NCI-H2107 (cell line): ENCODE measurements at places on chromosomes 3 and 15.

DNA sequence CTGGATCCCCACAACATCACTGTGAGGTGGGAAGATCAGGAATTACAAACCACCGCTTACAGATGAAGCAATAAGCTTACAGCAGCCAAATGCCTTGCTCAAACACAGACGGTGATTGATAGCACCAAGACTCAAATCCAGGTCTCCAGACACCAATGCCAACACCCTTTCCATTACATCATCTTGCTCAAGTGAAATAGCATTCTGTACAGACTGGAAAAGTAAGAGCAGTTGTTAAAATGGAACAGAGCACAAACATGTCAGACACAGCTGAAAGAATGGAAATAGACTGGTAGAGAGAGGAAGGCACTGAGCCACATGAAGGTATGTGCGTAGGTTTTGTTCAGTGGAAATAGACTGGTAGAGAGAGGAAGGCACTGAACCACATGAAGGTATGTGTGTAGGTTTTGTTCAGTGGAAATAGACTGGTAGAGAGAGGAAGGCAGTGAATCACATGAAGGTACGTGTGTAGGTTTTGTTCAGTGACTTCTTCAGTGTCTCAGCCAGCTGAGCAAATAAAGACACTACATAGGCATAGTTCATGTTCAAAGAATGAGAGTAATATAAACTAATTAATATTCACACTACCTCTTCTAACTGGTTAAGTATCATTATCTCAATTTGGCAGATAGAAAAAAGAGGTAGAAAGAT, 15.6 kb downstream of the CLDN1 start:
- no peak for DNase-seq

GRCh38 chr3:40847551-40847992, 322.8 kb downstream of the ZNF621 start:
- DNase-seq, result no peak

GRCh38 chr15:81480645-81481053, 106.6 kb upstream of the TMC3 start:
- peak; percentile 28 for DNase-seq

- no peak for DNase-seq
These were observed 71.8 kb upstream of the HACD2 start for GRCh38 chr3:123656691-123657090.

DNA sequence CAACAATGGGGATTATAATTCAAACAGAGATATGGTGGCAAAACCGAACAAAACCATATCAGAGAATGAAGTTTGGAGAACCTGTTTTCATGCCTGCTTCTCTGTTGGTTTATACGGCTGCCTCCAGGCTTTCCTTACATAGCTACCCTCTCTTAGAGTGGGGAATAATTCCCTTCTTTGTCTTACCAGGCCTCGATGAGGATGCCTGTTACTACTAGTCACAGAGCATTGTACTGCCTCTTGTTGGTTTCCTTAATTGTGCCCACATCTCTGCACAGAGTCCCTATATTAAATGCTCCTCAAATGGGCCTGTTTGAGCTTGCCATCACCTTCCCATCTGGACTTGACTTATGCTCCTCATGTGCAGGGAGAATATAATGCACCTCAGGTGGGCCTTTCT, 92.9 kb downstream of the NCEH1 start:
- DNase-seq, result no peak

GRCh38 chr3:39809181-39809994, at the start of gene MYRIP:
MYRIP (plus strand) TSS chr3:39809609; CDS start chr3:39900817, 91,208 bp downstream.
- no peak for DNase-seq

- no peak for DNase-seq
These were observed 138.6 kb upstream of the TSC22D2 start for GRCh38 chr3:150269526-150269925.

GRCh38 chr15:80703081-80703480, 8.0 kb downstream of the ABHD17C start:
- no peak for DNase-seq

DNA sequence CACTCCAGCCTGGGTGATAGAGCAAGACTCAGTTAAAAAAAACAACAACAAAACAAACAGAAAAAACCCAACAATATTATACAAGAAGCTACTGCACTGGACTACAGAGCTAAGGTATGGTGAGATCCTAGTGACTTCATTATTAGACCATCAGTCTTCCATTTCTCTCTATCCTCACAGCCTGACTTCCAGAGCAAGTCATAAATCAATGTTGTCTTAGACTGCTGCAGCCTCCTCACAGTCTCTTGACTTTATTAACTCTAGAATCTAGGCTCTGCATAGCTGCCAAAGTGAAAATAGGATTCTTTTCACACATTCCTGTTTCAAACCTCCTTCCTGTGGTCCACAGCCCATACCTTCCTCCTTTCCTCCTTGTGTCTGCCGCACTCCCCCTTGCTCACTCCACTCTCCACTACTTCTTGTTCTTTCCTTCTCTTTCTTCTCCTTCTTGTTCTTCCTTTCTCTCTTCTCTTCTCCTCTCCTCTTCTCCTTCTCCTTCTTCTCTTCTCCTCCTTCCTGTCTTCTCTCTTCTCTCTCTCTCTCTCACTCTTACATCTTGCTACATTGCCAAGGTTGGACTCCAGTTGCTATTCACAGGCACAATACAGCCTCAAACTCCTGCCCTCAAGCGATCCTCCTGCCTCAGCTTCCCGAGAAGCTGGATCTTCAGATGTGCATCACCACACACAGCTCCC, 49.4 kb downstream of the CCR4 start:
- no peak for DNase-seq

DNA sequence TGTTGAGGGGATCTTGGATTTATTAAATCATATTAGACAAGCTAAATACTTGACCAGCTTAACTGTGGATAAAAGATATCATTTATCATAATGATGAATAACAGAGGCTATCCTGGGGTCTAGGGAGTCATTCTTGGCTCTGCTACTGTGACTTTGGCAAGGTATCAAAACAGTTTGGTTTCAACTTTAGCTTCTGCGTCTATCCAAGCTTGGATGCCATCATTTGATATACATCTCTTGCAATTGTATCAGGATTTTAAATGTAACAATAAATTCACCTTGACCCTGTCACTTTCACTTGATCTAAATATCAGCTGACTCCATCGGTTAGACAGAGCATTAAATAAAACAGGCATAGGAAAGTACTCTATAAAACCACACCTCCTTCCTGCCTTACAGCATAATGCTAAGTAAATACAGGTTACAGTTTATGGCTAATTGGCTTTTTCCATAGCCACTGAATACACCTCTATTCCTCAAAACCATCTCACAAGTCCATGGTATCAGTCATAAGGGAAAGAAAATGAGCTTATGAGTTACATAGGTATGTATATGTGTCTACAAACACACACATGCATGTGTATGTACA, 262.9 kb downstream of the CTNNB1 start:
- no peak for DNase-seq

DNA sequence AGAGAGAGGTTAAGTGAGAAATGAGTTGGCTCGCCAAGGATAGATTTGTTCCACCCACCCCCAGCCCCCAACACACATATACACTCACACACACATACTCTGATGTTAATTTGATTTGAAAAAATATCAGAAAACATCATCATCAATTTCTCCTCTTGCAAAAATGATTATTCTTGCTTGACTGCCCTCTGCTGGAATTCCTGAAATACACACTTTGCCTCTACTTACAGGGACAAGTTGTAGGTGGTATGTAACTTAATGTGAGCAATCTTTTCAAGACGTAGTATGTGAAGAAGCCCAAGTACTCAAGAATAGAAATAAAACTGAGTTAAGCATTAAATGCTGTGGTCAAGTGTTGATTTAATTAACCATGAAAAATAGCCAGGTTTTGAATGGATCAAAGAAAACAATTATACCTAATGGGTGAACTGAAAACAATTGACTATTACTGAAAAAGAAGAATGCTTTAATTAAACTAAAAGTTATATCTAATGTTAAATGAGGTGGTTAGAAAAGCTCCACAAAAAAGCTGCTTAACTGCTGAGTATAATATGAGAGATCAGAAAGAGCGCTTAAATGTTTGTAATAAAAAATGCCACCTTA, 46.6 kb upstream of the MDFIC2 start:
- no peak for DNase-seq

- no peak for DNase-seq
These were observed 781 bp downstream of the TRNT1 start for GRCh38 chr3:3127432-3128010.

DNA sequence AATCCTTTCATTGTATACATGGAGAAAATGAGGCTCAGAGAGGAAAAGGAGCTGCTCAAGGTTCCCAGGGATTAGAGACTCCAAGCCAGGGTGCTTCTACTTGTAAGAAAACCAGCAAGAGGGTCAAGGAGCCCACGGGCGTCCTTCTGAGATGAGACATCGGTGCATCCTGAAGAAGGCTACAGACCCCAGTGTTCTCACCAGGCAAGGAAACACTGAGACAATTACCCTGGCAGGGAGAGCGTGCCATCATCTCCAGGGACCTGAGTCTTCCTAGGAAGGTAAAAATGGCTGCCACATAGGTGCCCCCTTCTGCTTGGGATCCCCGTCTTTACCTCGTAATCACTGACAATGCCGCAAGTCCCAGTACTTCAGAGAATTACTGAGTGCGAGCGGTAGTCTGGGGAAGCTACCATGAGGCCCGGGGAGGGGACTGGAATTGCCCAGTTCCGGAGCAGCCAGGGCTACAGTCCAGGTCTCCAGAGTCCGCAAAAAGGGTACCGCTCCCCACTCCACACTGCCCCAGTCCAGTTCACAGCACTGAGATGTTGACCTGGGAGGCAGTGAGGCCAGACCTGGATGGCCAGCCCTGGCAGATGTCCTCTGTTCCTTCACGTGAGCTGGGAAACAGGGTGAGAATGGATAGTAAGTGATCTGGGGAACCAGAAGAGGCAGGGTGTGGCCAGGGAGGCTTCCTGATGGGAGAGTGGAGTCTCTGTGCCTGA, 164.7 kb upstream of the SMAD3 start:
- DNase-seq, result no peak

DNA sequence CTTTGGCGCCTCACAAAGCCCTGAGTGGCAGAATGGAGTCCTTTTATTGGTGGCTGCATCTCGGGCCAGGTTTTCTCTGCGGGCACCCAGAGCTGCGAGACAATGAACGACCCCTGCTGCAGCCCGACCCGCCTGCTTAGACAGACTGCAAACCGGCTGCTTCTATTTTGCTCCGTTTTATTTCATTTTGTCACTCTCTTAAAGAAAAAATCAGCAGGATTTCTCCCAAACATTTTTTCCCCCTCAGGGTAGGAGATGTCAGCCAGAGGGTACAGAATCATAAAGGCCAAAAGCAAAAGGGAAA, 64.8 kb downstream of the OXNAD1 start:
- no peak for DNase-seq

- no peak for DNase-seq
These were observed 188.0 kb upstream of the MRPL3 start for GRCh38 chr3:131690800-131691199.

DNA sequence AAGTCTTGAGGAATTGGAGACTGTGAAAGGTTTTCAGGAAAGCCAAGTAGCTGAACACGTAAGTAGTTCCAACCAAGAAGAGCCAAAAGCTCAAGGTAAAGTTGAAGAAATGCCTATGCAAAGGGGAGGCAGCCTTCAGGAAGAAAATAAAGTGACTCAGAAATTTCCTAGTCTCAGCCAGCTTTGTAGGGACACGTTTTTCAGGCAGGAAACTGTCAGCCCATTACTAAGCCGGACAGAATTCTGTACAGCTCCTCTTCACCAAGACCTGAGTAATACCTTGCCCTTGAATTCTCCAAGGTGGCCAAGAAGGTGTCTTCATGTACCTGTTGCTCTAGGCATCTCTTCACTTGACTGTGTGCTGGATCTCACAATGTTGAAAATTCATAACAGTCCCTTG, 48.6 kb downstream of the CDAN1 start:
- no peak for DNase-seq

DNA sequence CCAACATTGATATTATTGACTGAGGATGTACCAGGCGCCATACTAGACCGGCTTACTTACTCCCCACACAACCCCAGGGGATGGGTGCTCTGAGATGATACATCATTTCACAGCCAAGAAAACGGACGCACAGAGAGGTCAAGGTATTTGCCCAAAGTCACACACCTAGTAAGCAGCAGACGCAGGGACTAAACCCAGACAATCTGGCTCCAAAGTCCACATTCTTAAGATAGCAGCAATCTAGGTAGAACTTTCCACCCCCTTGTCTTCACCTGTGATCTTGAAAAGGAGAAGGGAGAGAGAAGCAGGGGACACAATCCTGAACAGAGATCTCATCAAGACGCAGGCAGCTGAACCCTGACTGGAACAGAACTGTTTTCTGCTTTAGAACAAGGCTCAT, 200.6 kb downstream of the XXYLT1 start:
- DNase-seq, result no peak

DNA sequence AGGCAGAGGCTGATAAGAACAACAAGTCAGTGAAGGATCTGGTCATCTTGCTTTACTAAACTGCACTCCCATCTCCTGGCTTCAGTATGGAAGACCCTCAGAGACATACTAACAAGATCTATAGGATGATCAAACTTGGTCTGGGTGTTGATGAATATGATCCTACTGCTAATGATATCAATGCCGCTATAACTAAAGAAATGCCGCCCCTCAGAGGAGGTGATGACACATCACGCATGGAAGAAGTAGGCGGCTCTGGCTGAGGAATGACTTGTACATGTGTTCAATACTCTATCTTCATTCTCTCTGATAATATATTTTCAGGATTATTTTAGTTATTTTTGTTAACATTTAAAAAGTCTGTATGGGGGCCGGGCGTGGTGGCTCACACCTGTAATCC, 17.5 kb upstream of the EIF2B5 start:
- DNase-seq, result peak; percentile 42
